Subcutaneous preadipocyte (primary cell): ENCODE measurements at places on chromosomes 11 and 22. TPM values are rescaled to one million over a fixed set of nuclear protein-coding genes. Genes with fewer than 3 reads are reported as not detected.

Gene CTSW
- total RNA-seq, result under 0.01 TPM in 1 of 2 replicates, not detected in the other

Gene SULT4A1
- 0.73 TPM in 1 of 2 replicates, not detected in the other for total RNA-seq

Gene SOX10
- not detected in 2 replicates for total RNA-seq

Gene C11orf21
- not detected in 2 replicates for total RNA-seq

Gene C11orf58
- total RNA-seq, result 120 and 137 TPM in 2 replicates

Gene RAB38
- total RNA-seq, result 1.8 TPM in 2 replicates

Gene VPS37C
- total RNA-seq, result 12.9 and 16.2 TPM in 2 replicates

Gene RTCB
- 77.2 and 86.2 TPM in 2 replicates for total RNA-seq

Gene PANX3
- not detected in 2 replicates for total RNA-seq

Gene OR6A2
- total RNA-seq, result under 0.01 and 0.59 TPM in 2 replicates

Gene MIOX
- 0.20 TPM in 1 of 2 replicates, not detected in the other for total RNA-seq

Gene SVIP
- 0.73 and 3.1 TPM in 2 replicates for total RNA-seq

Gene OLFML1
- total RNA-seq, result 4.1 and 10.7 TPM in 2 replicates
